Cerebellar nuclear complex (tissue), 1 donor: ENCODE measurements at places on chromosomes 2 and 18.

DNA sequence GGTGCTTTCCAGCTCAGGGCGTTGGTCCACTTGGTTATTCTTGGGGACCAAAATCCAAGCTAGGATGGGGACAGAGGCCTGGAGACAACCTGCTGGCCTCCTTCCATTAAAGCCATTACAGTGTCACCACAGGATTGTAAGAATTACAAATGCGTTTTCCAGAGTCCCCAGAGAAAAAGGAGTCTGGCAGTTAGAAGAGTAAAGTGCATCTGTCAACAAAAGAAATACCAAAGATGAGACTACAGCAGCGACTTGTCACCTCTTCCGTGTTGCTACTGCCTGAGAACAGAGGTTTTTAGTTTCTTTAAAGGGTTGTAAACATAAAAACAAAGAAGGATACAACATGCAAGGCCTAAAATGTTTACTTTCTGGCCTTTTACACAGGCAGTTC lies 235.7 kb downstream of the AGAP1 start:
- DNase-seq: no peak

GRCh38 chr2:127526132-127527000 lies at the start of gene IWS1:
IWS1 (minus strand) TSS chr2:127526489; CDS start chr2:127526208, 281 bp downstream.
- peak; percentile 82 for DNase-seq

- DNase-seq: no peak
Observed at GRCh38 chr2:20880221-20880771, 57.4 kb upstream of the LDAH start.

DNA sequence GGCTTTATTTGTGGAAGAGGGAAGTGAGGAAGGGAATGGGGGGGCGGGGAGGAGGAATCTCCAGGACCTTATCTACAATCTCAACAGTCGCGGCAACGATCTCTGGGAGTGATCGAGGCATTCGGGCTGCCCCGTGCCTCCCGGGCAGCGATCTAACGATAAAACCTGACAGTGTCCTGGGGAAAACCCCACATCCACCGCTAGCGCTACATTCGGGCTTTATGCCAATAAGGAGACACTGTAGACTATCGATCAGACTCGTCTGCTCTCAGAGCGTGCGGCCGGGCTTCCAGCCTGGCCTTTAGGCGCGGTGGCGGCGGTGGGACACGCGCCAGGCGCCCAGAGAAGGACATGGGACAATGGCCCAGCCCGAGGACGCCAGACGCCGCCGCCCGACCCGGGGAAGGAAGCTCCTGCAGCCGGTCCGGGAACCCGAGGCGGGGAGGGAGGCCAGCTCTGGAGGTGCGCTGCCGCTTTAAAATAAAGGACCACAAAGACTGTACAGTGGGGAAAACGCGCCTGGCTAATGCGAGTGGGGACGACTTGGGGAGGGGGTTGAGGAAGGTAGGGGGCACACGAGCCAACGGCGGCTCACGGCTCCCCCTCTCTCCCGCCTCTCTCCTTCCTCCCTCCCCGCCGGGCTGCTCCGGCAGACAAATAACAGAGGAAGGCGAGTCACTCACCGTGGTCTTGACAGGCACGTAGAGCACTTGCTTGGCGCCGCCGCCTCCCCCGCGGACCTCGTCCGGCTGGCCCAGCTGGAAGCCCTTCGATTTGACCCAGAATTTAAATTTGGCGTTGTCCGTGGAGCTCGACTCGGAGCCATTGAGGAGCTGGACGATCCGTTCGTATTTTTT lies 2.2 kb downstream of the NOL4 start:
- DNase-seq: no peak

DNA sequence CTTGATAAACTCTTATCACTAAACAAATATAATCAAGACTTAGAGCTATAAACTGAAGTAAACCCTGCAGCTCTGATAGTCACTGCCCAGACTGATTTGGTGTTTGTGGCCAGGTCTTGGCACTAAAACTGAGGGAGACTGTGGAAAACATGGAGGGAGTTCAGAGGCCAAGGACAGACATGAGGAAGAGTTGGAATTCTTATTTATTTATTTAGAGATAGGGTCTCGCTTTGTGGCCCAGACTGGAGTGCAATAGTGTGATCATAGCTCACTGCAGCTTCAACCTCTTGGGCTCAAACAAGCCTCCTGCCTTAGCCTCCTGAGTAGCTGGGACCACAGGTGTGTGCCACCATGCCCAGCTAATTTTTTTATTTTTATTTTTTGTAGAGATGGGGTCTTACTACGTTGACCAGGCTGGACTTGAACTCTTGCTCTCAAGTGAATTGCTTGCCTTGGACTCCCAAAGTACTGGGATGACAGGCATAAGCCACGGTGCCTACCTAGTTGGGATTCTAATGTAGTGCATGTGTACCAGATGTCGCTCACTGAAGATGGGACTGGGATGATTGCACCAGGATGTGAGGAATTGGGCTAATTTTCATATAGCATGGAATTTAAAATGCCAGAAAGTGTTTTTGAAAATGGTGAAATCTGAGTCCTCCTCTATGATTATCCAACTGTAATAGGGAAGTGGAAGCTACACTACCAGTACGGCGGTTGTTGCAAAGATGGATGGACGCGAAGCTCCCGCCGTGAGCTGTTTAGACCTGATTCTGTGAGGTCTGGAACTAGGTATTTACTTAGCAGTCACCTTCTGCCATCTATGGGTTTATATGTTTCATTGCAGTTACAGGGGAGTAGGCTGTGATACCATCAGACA lies 52.7 kb upstream of the CTLA4 start:
- DNase-seq: no peak

DNA sequence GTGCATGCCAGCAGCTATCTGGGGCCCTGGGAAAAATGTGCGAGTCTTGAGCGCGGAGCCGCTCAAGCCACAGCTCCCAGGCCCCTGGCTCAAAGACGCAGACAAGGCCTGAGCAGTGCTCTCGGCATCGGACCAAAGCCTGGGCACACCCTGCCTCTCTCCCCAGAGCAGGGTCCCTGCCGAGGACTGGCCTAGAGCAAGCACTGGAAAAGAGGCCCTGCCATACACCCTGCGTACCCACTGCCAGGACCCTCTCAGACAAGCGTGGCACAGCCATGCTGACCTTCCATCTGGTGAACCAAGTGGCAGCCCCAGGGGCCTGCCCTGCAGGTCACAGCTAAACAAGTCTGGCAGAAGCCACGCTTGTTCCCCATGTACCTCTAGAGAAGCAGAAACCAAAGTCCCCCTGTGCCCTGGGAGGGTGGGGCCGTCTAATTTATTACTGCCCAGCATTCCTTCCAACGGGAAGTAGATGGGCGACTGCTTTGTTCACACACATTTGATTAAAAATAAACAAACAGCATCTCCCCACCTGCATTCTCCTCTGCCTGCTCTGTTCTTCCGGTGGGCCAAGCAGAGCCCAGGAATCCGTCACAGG lies 14.0 kb downstream of the STK25 start:
- no peak for DNase-seq

GRCh38 chr2:132811148-132811915 lies 141.3 kb upstream of the LYPD1 start:
- DNase-seq: no peak

DNA sequence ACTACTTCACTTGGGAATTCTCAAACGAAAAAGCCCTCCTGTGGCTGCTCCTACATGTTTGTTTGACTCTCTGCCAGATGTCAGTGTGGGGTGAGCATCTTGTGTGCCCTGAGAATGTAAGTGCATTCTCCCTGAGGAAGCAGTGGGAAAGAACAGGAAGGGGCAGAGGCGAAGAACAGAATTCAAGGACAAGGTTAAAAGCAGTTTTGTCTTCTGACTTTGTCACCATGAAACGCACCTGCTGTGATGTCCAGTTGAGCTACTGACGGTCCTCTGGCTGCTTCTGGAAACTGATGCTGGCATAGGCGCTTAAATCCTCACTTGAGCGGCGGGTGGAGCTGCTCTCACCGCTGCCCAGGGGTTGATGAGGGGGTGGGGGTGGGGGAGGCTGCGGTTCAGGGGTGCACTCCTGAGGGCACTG lies 4.9 kb downstream of the IRS1 start:
- DNase-seq: no peak

DNA sequence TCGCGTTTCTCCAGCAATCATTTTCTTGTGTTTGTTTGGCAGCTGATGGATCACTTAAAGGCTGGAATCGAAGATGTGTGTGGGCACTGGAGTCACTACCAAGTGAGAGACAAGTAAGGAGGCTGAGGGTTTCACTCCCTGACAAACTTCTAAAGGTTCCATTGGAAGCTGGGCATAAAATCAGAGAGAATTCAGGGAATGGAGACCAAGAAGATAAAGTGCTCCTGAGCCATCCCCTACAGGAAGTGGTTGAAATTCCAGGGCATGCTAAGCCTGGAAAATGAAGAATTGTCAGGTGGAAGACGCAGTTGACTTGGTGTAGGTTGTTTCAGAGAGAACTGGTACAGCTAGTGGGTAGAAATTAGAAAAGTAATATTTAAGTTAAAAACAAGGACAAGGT lies 39.1 kb downstream of the SLC9A4 start:
- no peak for DNase-seq

- no peak for DNase-seq
Observed at GRCh38 chr2:101364878-101365277, 22.4 kb downstream of the CREG2 start.

DNA sequence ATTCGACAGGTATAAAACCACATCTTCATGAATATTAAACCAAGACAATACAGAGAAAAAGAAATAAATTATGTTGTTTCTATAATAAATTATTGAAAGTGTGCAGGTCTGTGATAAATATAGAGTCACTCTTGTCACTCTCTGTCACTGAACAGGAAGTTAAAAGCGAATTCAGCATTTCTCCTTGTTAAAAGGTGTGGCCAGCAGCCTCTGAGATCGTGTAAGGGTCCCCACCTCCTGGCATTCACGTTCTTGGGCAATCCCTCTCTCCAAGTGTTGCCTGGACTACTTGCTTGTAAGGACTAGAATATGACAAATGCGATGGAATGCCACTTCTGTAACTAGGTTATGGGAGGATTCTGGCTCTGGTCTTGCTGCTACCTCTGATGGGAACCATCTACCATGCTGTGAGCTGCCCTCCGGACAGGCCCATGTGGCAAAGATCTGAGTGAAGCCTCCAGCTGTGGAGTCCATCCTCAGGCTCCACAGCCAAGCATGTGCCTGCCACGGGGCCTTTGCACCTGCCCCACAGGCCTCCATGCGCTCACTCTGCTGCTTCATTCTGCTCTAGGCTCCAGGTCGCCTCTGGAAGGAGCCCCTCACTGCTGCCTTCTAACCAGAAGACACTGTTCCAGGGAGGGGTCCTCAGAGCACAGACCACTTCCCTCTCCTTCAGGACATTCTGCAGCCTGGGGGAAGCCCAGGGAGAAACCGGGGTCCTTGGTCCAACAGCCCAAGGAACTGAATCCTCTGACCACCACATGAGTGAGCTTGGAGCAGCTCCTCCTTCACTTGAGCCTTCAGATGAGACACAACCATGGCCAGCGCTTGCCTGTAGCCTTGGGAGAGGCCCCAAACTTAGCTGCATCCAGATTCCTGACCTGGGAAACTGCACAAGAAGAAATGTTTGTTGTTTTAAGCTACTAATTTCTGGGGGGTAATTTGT lies 202.9 kb upstream of the HDAC4 start:
- no peak for DNase-seq

GRCh38 chr2:197628043-197628500 lies 47.3 kb downstream of the RFTN2 start:
- no peak for DNase-seq

DNA sequence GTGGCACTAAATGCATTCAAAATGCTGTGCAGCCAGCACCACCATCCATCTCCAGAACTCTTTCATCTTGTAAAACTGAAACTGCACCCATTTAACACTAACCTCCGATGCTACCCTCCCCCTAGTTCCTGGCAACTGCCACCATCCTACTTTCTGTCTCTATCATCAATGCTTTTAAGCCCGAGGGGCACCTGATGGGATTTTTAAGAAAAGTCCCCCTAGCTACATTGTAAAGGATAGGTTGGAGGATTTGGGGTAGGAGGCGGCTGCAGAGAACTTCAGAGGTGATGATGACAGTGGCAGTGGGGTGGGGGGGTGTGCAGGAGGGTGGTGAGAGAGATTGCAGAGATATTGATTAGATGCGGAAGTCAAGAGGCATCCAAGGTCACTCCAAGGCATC lies 10.8 kb upstream of the YWHAQ start:
- DNase-seq: no peak

- DNase-seq: no peak
Observed at GRCh38 chr2:151096235-151096634, 165.4 kb downstream of the RBM43 start.

DNA sequence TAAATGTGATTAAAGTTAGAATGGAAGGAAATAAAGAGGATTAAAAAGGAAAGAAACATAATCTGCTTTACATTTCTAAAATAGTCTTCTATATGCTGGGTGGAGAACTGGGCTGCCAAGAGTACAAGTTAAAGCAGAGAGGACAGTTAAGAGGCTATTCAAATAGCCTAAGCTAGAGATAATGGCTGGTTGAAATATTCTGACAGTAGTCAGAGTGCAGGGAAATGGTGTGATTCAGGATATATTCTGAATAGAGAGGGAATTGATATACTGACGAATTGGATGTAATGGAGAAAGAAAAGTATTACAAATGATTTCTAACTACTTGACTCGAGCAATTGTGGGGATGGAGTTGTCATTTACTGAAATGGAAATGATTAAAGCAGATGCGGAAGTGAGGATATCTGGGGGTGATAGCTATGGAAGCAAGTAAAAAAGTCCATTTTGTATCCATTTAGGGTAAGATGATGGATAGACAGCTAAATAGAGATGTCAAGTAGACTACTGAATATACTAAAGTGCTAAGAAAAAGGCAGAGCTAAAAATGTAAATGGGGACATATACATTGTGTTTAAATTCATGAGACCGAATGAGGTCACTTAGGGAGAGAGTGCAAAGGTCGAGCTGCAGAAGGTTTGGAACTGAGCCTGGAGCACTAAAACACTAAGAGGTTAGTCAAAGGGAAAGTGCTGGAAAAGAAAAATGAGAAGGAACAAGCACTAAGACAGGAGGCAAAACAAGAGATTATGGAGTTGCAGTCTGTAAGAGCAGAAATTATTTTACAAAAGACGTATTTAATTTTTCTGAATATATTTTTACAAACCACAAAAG lies 696.8 kb downstream of the LRRTM4 start:
- DNase-seq: no peak

DNA sequence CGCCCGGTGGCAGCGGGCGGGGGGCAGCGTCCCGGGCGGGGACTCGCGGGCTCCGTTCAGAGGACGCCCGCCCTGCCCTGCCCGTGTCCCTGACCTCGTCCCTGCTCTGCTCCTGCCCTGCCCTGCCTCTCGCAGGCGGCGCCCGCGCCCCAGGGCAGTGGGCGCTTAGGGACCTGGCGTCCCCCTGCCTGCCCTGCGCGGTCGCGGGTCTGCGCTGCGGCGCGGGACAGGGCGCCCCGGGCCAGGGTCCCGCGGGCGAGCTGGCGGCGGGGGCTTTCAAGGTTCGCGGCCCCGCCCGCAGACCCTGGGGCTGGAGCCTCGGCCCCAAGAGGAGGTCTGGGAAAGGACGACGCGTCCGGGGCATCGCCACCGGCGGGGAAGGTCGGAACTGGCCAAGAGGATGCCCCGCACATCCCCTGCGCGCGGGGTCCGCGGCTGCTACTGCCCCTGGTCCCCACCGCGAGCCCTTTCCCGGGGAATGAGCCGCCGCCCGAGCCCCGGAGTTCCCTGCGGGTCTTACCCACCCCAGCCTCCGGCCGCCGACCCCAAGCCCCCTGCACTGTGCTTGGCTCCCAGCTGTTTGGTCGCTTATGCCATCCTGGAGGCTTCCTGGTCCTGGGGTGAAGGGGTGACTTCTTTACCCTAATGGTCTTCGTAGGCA lies 679 bp downstream of the RNF144A start:
- DNase-seq: no peak
